ENCODE measurements at places on chromosomes 6 and 20. TPM values are rescaled to one million over a fixed set of nuclear protein-coding genes. Genes with fewer than 3 reads are reported as not detected.

DNA sequence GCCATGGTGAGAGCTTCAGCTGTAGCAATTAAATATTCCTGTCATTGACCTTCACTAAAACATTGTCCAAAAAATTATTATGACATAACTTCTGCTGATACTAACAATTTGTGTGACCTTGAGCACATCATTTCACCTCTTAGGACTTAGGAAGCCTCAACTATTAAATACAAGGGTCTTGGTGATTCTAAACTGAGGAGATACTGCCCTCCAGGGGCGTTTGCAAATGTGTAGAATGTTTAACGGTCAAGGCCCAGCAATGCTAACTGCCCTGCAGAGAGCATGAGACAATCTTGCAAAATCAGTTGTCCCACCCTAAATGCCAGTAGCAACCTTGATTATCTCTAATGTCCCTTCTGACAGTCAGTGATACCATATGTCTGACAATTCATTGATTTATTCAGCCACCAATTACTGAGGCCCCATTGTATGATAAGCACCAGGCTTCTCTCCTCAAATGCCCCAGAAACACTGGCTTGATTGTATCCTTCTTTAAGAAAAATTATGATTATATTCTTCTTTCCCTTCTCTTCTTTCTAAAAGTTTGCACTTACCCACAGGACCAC is 284.1 kb upstream of the PLN start:
- no peak for DNase-seq

DNA sequence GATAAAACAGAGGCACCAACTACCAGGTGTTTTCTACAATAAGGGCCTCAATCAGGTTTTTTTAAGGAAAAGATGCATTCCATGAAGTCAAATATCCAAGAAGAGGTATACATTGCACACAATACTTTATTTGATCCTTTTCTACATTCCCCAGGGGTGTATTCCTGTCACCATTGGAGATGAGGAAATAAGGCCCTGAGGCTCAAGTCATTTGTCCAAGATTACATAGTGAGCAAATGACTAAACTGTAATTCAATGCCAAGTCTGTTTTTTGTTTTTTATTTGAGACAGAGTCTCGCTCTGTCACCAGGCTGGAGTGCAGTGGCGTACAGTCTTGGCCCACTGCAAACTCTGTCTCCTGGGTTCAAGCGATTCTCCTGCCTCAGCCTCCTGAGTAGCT is 69.2 kb upstream of the CDYL start:
- no peak for DNase-seq

Gene HRH3
- total RNA-seq = 0.21 TPM

DNA sequence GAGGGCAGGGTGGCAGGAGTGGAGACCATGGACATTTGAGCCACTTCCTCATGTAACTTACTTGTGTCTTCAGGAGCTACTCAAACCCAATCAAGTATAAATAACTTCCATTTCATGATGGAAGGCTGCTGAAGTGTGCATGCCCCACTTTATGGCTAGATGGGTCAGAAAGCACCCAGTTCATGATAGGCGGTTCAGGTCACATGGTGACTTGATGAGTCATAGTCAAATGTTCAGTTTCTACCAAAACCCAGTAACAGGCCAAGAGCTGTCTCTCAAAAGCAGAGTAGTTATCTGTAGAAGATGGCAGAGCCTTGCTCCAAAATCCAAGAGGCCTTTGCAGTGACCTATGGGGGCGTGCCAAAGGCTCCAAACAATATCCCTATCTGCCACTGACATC is 133.7 kb upstream of the TENT5A start:
- no peak for DNase-seq

GRCh38 chr6:44061375-44062104 is 65.7 kb downstream of the MRPL14 start:
- DNase-seq = no peak

- no peak for DNase-seq
Observed at GRCh38 chr20:8722277-8722928, 346.5 kb upstream of the PLCB4 start.

DNA sequence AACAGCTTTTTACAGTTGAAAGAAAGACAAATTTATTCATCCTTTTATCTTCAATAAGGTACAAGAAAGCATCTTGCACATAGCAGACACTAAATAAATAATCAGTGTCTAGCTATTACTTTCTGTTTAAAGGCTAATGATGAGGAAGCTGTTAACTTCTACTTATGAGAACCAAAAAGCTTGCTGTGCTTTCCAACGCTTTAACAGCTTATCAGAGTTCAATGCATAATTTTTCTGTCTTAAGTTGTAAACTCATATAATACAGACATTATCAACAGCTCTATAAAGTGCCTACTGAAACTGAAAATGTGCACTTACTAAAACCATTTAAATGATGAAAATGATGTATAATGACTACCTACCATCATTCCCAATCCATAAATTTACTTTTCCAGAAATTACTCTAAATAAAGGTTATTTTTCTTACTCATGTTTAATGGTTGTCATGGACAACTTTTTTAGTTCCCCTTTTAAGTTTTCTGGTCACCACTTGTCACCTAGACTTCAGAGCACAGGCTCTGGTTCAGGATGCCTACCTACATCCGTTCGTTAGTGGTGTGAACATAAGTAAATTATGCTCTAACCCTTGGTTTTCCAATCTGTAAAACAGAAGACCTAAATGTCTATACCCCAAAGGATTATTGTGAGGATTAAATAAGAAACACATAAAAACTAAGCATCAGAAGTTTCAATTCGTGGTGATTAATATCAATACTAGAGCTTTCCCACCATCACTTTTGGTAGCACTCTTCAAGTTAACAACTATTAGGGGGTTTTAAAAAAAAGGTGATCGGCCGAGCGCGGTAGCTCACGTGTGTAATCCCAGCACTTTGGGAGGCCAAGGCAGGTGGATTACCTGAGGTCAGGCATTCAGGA is 8.0 kb downstream of the PNISR start:
- no peak for DNase-seq

DNA sequence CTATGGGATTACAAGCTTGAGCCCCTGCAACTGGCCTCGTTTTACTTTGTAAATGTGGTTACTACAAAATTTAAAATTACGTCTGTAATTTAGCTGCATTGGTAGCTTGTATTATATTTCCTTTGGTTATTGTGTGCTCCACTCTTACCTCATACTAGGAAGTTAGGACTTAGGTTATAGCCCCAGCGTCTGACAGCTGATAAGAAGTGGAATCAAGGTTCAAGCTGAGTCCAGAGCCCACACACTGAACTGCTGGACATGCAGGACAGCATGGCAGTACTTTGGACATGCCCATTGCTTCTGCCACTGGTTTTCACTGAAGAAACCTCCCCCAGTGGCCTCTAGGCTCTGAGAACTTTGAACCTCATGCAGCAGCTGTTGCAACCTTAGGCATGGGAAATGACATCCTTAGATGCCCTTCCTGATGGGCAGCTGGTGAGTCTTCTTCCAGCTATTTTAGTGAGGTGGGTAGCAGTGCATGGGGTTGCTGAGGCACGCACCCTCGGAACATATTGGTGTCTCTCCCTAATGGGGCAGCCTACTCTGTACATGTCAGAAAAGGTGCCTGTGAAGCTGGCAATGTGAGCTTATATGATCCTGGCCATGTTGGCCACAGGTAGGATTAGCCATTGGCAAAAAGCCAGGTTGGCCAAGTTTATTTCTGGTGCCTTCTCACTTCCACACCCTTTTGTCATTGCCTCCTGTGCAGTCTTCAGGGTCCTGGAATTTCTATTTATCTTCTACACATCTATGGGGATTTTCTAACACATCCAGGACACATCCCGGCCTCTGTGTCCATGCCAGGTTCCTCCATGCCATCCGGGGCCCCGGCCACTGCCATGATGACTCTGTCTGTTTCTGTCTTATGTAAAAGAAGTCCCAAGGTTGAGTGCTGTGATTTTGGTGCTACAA is 85.3 kb downstream of the CDS2 start:
- no peak for DNase-seq

DNA sequence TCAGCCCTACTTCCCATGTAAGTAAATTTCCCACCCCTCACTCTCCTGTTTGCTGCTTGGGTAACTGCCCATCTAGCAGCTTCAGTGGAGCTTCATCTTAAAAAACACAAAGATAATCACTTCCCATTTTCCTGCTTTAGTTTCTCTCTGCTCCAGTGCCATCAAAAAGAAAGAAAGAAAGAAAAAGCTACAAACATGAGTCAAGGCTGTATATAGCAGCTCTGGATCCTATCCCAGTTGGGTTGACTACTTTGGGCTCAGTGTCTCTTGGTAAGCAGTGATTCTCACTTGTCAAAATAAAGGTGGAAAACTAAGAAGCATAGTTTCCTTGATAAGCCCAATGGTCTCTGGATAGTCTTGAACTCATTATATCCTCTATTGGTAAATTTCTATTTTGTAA is 48.7 kb upstream of the SRPK1 start:
- no peak for DNase-seq

Gene EYS
- total RNA-seq = not detected

DNA sequence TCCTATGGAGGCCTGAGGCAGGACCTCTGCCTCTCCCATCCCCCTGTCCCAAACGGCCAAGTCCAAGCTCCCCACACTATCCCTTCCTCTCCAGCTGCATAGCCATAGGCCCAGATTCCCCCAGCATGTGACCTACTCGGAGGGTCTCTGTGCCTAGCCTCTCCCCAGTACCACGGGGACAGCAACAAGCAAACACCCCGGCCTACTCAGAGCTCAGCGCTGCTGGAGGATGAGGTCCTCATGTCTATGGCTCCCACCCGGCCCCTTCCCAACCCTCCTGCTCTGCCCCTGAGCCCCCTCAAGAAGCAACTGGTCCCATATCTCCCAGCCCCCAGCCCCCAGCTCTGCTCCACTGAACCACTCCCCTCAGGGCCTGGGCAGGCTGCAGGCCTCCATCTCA is 24.2 kb downstream of the RNASET2 start:
- DNase-seq = no peak

DNA sequence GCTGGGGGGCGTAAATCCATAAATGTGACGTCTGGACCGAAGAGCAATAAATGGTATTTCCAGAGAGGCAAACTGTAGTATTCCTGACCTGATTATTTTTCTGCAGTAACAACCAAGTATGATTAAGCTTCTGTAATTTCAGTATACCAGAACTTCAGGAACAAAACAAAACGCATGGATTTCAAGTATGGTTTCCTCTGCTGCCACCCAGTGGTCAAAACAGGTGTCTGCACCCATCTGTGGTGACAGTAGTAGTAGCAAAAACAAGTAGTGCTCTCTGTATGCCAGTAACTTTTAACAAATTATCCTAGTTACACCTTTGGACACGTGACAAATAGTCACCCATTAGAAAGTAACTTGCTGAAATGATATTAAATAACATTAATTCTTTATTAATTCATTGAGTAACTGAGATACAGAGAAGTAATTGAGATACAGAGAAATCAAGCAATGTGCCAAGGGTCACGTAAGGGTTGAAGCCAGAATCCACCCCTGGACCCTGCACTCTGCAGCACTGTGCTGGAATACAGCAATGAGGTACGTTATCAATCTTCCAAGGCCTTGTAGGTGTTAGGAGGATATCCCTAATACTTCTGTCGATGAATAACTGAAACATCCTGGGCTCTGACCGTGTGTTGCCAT is 7.9 kb downstream of the CALHM4 start:
- peak; percentile 88 for DNase-seq

Gene RIMS4
- total RNA-seq = 4.0 TPM

DNA sequence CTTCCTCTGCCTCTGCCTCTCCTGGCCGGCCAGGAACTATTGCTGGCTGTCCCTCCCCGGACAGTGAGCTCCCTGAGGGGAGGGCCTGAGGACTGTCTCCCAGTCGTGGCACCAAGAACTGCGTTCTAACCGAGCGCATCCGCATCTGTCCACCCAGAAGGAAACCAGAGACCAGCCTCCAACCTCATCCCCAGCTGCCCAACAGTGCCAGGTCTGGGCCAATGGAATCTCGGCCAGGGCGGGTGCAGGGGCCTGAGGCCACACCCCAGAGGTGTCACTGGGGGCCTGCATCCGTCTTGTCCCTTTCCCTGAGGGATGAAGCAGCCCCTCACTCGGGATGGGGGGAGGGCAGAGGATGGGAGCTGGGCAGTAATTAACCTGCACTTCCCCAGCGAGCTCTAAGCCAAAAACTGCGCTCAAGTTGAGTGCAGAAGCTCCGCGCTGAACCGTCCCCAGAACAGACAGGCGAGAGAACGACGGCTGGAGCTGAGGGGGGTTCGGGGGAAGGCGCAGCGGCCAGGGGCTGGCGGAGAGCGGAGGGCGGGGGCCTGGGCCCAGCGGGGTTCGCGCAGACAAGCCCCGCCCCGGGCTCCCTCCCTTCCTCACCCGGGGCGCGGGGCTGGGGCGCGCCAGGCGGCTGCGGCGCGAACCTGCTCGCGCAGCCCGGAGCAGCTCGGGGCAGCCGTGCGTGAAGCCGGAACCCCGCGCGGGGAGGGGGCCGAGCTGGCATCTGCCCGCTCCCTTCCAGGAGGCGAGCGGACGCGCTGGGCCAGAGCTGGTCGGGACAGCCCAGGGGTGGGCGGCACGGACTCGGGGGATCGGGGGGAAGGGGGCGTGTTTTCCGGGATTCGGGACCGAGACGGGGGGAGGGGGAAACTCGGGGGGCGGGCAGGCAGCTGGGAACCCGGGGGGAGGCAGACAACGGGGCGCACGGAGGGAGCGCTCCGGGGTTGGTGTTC is 1.4 kb downstream of the TFEB start:
- peak; percentile 83 for DNase-seq

Gene CDSN
- total RNA-seq = not detected

Gene HELZ2
- total RNA-seq = 58.1 TPM

DNA sequence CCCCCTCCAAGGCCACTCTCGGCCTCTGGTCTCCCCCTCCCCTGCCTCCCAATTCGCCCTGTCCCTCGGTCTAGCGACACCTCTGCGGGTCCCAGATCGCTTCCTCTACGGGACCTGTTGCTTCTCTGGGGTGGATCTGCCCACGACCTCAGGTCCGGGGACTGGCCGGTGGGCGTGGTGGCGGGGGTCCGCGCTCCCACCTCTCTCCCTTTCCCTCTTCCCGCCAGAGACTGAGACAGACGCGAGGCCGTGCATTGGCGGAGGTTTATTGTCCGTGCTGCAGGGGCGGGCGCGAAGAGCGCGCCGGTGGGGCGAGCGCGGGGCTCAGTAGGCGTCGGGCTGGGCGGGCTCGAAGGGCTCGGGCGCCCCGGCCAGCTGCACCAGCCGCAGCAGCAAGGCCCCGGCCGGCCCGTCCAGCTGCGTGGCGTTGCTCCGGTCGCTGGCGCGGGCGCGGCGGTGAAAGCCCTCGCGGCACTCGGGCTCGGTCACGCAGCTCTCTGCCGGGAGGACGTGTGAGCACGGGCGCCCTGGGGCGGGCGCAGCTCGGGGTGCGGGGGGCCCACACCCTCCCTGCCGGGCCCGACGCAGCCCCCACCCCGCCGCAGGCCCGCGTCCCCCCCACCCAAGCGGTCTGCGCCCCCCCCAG is 2.1 kb downstream of the AVP start:
- no peak for DNase-seq

Gene LIN28B
- total RNA-seq = not detected

Gene ZNF184
- 2.1 TPM for total RNA-seq

DNA sequence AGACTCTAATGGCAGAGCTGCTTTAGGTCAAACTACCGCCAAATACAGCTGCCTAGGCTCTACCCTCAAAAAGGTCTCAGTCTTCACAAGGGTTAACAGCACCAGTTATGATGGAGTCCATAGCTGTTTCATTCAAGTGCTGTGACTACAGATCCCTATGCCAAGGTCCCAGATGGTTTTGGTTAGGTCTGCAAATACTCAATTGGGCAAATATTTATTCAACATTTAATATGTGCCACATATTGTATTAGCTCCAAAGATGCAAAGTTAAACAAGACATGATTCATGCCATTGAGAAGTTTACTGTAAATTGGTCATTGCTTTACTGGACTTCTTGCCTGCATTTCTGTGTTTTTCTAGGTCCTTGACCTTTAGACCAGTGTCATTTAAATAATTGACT is 55.8 kb upstream of the TFAP2D start:
- DNase-seq = no peak

Gene ZC2HC1B
- total RNA-seq = not detected

GRCh38 chr6:149864578-149865535 is 698 bp upstream of the LRP11 start:
- DNase-seq = peak; percentile 77
